Naive thymus-derived CD4-positive, alpha-beta T cell (primary cell): ENCODE measurements at places on chromosomes 4 and X. TPM values are rescaled to one million over a fixed set of nuclear protein-coding genes. Genes with fewer than 3 reads are reported as not detected.

DNA sequence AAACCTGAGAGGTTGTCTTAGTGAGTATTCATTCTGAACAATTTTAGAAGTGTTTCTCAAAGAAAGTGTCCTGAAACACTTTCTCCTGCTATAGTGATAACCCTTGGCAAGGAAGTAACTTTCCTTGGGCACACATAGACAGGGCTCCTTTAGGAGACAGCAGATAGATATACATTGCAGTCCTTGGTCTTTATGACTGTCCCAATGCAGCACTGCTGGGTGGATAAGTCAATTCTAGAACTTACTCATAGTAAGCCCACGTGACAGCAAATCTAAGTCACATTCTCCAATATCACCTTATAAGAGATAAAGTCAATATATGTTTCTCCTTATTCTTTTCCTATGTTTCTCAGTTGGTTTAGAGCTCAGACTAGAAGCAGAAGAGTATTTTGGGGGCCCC lies 46.7 kb downstream of the GPRASP3 start:
- no peaks in the 10 kb centered on the region for H3K27me3 ChIP-seq
- no peak overlapping the region for H3K4me3 ChIP-seq
- H3K27ac ChIP-seq: no peak overlapping the region
- no peak for DNase-seq
- H3K36me3 ChIP-seq: no peaks in the 10 kb centered on the region

DNA sequence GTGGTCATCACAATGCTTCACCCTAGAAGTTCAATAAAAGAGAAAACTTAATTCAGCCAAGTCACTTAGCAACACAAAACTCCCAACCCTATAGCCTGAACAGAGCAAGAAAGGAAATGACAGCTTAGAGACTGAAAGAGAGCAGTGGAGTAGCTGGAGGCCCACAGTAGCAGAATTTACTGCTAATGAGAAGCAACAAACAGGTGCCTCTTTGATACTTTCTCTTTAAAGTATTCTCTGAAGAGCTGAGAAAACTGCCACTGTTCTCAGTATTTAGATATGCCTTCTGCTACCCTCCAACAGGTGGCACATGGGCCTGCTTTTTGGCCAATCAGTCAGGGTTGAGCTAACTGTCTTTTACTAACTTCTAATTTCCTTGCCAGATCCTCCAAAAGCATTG lies 240.0 kb downstream of the GPC3 start:
- peaks cover 49% of the 10 kb centered on the region for H3K4me1 ChIP-seq
- no peak overlapping the region for H3K4me3 ChIP-seq
- no peaks in the 10 kb centered on the region for H3K27me3 ChIP-seq
- peak; percentile 59 for DNase-seq
- H3K36me3 ChIP-seq: no peaks in the 10 kb centered on the region

DNA sequence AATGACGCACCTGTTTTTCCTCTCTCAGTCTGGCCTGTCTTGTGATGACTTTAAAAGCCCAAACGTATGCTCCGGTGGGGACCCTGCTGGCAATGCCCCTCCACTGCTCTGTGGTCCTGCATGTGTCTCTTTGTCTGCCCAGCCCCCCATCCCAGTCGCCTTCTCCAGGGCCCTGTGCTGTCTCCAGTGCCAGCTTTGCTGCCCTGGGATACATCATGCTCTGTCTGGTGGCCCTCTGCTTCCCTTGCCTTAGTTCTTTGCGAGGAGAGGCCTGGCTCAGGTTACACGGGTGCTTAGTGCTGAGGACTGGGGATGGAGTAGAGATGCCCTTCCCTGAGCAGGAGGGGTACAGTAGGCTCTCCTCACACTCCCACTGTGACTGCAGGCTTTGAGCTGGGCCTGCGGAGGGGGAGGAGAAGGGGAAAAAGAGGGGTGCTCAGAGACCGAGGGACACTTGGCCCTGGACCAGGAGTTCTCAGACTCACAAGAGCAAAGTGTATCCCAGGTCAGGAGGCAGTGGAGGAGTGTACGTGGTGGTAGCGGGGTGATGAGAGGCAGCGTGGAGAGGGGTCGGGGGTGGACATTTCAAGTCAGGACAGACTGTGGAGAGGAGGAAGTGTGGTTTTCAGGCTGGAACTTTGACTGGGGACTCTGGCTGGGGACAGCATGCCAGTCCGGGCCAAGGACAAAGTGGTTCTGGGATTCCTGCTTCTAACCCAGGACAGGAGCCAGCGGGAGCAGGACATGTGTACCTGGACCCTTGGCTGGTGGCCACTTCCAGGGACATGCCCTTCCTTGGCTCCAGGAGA lies 2.8 kb downstream of the APLN start:
- H3K36me3 ChIP-seq: no peaks in the 10 kb centered on the region
- no peak overlapping the region for H3K4me3 ChIP-seq
- H3K27ac ChIP-seq: no peak overlapping the region
- DNase-seq: no peak
- H3K27me3 ChIP-seq: no peaks in the 10 kb centered on the region

Gene RIPPLY1
- total RNA-seq: not detected

DNA sequence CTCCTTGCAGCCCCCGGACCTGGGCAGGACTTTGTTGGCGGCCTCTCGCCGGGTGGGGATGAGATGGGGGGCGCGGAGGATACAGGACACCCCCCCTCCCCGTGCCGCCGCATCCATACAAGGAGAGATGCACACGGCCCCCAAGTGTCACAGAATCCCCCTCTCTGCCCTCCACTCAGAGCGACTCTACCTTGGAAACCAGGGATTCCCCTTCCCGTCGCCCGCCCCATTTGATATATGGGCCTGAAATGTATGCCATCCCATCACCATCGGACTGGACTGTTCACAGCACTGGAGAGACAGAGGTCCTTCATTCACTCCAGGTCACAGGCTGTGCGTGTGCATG lies 426 bp downstream of the PORCN start:
- no peak for DNase-seq
- peak overlapping the region; percentile 71 for H3K4me3 ChIP-seq
- no peaks in the 10 kb centered on the region for H3K27me3 ChIP-seq
- peak overlapping the region; percentile 85 for H3K27ac ChIP-seq

GRCh38 chrX:44891642-44892041 lies 18.7 kb downstream of the KDM6A start:
- no peaks in the 10 kb centered on the region for H3K36me3 ChIP-seq
- H3K27ac ChIP-seq: no peak overlapping the region
- H3K4me1 ChIP-seq: no peaks in the 10 kb centered on the region
- no peaks in the 10 kb centered on the region for H3K27me3 ChIP-seq
- no peak overlapping the region for H3K4me3 ChIP-seq

Gene TEX11
- not detected for total RNA-seq

GRCh38 chr4:53497487-53498244 lies 93.6 kb downstream of the LNX1 start:
- no peaks in the 10 kb centered on the region for H3K27me3 ChIP-seq
- no peak overlapping the region for H3K27ac ChIP-seq
- H3K36me3 ChIP-seq: no peaks in the 10 kb centered on the region
- no peak for DNase-seq
- no peaks in the 10 kb centered on the region for H3K4me1 ChIP-seq

Gene NSDHL
- 7.2 TPM for total RNA-seq

Gene XAGE1A
- total RNA-seq: not detected

- H3K4me1 ChIP-seq: no peaks in the 10 kb centered on the region
- H3K27me3 ChIP-seq: no peaks in the 10 kb centered on the region
Observed at GRCh38 chr4:128006592-128006991, 41.4 kb downstream of the ABHD18 start.

Gene FAM53A
- total RNA-seq: 1.4 TPM

- no peaks in the 10 kb centered on the region for H3K27me3 ChIP-seq
- DNase-seq: no peak
- H3K4me1 ChIP-seq: no peaks in the 10 kb centered on the region
- no peak overlapping the region for H3K4me3 ChIP-seq
Observed at GRCh38 chr4:101355246-101355645, 7.9 kb upstream of the PPP3CA start.

GRCh38 chrX:11655282-11656015 lies 10.3 kb downstream of the ARHGAP6 start:
- H3K27me3 ChIP-seq: no peaks in the 10 kb centered on the region
- no peak overlapping the region for H3K27ac ChIP-seq
- DNase-seq: no peak
- no peaks in the 10 kb centered on the region for H3K36me3 ChIP-seq
- no peak overlapping the region for H3K4me3 ChIP-seq

DNA sequence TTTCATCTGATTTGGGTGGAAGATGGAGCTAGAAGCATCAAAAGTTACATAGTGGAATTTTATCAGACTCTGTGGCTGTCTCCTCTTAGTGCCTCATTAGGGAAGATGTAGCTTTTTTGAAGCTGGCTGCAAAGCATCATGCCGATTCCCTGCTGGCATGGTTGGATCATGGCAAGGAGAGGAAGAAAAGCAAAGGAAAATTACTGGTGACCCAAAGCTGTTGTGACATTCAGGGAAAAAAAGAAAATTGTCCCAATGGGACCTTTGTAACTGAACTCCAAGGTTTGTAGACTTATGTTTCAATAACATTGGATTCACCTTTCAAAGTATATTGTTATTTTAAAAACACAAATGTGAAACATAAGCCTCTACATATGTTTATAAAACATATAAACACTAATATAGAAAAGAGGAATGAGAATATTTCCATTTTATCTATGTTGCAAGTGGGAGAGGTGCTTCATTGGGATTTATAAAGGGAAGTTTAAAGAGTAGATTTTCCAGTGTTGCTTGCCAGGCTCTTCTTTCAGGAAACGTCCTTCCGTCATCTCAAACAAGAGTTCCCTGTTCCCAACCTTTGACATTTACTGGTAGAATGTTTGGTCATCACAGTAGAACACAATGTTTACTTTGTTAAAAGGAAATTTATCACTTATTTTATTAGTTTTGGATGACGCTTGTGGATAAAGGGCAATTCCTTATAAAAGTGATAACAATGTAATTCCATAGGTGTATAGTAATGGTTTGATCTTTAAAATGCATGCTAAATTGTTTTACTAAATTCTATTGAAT lies 190.1 kb upstream of the GPRIN3 start:
- no peaks in the 10 kb centered on the region for H3K36me3 ChIP-seq
- H3K4me1 ChIP-seq: no peaks in the 10 kb centered on the region
- H3K27me3 ChIP-seq: no peaks in the 10 kb centered on the region
- H3K27ac ChIP-seq: no peak overlapping the region
- no peak for DNase-seq

Gene XAGE2
- not detected for total RNA-seq

Gene HERC3
- total RNA-seq: 101 TPM

GRCh38 chr4:152455311-152455710 lies 80.6 kb downstream of the FBXW7 start:
- no peak overlapping the region for H3K4me3 ChIP-seq
- H3K36me3 ChIP-seq: no peaks in the 10 kb centered on the region
- H3K27ac ChIP-seq: no peak overlapping the region
- DNase-seq: no peak

DNA sequence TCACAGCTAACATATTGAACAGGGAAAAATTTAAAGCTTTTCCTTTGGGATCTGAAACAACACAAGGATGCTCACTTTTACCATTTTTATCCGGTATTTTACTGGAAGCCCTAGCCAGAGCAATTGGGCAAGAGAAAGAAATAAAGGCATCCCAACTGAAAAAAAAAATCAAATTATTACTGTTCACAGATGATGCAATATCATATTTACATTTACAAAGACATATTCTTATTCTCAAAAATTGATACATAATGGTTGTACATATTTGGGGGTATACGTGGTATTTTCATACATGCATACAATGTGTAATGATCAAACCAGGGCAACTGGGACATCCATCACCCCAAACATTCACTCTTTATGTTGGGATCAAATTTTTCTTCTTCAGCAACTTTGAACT lies 337.0 kb upstream of the SLC7A11 start:
- no peaks in the 10 kb centered on the region for H3K4me1 ChIP-seq
- no peak for DNase-seq
- no peak overlapping the region for H3K4me3 ChIP-seq
- H3K36me3 ChIP-seq: no peaks in the 10 kb centered on the region

GRCh38 chr4:145216535-145216934 lies 36.1 kb upstream of the OTUD4 start:
- H3K27ac ChIP-seq: no peak overlapping the region
- H3K4me1 ChIP-seq: no peaks in the 10 kb centered on the region
- DNase-seq: no peak
- H3K36me3 ChIP-seq: no peaks in the 10 kb centered on the region

GRCh38 chr4:144687466-144687865 lies 41.5 kb downstream of the HHIP start:
- DNase-seq: no peak
- H3K36me3 ChIP-seq: no peaks in the 10 kb centered on the region
- H3K4me1 ChIP-seq: no peaks in the 10 kb centered on the region
- no peak overlapping the region for H3K4me3 ChIP-seq
- no peaks in the 10 kb centered on the region for H3K27me3 ChIP-seq

GRCh38 chr4:52728691-52729240 lies 22.5 kb downstream of the ERVMER34-1 start:
- no peak for DNase-seq
- no peak overlapping the region for H3K4me3 ChIP-seq
- H3K4me1 ChIP-seq: no peaks in the 10 kb centered on the region
- no peaks in the 10 kb centered on the region for H3K27me3 ChIP-seq
- no peak overlapping the region for H3K27ac ChIP-seq
- H3K36me3 ChIP-seq: no peaks in the 10 kb centered on the region
